ENCODE measurements at places on chromosomes 1 and 21.
A peak's percentile ranks its signal among the peaks of the same experiment; 100 is the strongest.

DNA sequence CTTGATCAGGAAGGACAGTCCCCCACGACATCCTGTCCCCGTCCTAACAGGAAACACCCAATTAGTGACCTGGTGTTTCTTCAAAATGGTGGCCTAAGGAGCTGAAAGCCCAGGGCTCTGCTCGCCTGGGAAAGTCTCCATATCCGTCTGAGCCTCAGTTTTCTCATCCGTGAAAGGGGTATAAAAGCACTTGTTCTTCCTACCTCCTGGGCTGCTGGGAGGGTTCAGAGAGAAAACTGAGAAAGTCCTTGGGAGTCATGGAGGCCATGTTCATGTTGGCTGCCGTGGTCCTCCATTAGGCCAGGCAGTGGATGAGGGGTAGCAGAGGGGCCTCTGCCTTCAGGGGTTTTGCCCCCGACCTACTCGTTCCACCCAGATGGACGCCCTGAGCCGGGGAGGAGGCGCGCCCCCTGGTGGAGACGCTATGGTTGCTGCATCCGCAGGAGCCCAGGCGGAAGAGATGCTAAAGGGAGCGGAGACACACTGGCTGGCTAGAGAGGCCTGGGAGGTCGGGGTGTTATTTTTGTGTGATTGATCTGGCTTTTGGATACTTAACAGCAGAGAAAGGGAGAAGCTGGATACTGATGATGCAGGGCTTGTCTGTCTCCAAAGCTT lies 113.5 kb downstream of the PRDM2 start:
- peak; percentile 41 for DNase-seq

- no peak for DNase-seq
Observed at GRCh38 chr1:187070076-187070475, 241.3 kb downstream of the PLA2G4A start.

DNA sequence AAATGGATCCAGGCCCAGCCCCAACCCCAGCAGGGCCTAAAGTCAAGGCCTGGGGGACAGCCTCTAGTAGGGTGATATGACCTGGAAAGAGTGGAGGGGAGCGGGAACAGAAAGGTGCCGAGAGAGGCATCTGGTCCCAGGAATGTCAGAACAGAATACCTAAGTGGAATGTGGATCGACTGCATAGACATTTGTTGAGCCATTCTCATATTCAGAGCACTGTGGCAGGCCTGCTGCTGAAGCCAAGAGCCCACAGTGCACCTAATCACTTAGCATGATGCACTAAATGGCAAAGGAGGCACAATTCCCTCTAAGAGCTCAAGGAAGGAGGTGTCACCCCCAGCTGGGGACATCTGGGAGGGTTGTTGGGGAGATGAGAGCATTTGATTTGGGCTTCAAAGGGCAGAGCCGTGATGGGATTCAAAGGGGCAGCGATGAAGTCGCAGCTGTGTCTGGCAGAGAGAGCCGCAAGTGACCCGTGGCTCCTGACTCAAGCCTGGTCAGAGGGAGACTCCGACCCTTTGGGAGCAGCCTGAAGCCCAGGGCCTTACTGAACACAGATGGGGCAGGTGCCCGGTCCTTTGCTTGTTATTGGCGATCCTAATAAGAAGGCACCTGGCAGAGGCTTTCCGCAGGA lies 8.6 kb upstream of the PKP1 start:
- no peak for DNase-seq

DNA sequence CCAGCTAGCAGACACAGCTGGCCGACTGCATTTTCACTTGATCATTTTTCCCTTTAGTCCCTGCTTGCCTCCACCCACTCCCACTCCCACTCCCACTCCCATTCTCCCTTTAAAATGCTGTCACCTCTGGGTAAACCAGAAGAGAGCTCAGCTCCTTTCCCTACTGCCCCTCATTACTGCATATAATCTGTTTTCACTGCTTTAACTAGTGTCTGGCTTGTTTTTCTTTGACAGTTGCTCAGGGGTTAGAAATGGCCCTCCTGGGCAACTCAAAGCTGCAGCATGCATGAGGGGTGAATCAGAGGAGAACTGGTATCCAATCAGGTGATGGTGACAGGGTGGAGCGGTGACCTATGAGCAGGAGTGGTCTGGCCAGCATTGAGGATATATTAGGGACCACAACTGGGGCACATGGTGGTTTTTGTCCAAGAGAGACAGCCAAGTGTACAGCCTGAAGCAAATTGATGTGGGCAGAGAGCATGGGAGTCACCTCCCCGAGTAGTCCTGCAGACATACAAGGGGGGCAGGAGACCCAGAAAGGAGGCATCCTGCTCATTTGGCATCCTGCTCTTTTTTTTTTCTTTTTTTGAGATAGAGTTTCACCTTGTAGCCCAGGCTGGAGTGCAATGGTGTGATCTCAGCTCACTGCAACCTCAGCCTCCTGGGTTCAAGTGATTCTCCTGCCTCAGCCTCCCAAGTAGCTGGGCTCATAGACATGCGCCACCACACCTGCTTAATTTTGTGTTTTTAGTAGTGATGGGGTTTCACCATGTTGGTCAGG lies 42.6 kb upstream of the SRSF10 start:
- no peak for DNase-seq

DNA sequence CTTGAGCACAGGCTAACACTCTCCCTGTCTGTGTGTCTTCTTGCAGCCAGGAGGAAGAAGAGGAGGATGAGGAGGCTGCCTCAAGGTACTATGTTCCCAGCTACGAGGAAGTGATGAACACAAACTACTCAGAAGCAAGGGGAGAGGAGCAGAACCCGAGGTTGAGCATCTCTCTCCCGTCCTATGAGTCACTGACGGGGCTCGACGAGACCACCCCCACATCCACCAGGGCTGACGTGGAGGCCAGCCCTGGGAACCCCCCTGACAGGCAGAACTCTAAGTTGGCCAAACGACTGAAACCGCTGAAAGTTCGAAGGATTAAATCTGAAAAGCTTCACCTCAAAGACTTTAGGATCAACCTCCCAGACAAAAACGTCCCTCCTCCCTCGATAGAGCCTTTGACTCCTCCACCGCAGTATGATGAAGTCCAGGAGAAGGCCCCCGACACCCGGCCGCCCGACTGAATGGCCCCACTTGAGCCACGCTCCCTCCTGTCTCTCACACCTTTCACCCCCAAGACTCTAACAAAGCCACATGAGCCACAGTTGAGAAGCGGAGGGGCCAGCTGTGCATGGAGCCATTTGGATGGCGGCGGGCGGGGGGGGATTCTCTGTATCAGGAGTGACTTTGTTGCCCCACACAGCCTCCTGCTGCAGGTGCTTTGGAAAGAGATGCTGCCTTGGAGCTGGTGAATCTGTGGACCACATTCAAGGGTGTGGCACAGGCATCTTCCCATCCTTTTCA lies 27.6 kb upstream of the FHAD1 start:
- DNase-seq, result no peak

GRCh38 chr21:40146216-40146837 lies 279.1 kb downstream of the PCP4 start:
- DNase-seq, result no peak

DNA sequence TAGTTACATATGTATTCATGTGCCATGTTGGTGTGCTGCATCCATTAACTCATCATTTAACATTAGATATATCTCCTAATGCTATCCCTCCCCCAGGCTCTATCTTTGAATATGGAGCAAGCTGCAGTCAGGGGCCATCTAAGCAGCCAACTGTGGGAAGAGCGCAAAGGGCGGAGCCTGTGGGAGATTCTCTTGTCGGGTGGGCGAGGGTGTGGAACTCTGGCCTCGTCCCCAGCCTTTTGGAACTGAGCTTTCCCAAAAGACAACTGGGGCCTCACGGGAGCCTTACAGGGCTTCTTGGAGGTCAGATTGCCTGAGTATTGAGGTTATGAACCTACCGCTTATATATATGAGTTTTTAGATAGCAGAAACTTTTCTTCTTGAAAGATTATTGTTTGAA lies 117.2 kb downstream of the HHAT start:
- DNase-seq, result no peak

DNA sequence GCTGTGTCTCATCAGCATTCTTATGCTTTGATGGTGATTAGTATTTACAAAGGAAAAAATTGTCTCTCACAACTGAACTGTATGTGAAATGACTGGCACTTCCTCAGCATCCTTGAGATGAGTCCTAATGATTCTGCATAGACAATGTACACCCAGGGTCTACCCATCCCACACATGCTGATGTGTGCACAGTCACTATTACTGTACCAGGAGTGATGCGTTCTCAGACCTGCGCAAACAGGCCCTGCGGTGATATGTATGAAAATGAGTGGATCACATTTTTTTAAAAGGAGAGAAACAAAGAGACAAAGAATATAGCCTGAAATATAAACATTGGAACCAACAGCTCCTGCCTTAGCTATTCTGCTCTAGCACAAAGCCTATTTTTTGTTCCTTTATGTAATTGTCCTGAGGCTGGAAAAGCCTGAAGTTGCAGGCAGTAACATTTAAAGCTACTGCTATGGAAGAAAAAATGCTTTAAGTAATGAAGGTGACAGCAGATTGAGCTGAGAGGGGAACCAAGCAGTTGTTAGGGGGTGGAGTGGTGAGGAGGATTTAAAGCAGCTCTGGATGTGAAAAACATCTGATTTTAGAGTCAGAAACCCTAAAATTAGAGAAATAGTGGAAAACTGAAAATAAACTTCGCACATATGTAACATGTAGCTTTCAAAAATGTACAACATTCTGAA lies 5.5 kb downstream of the RCAN1 start:
- no peak for DNase-seq

GRCh38 chr1:226666164-226666506 lies 72.9 kb downstream of the ITPKB start:
- no peak for DNase-seq

GRCh38 chr1:192974701-192975100 lies 84.5 kb downstream of the UCHL5 start:
- no peak for DNase-seq

GRCh38 chr1:228408869-228409805 lies 2.5 kb upstream of the TRIM11 start:
- no peak for DNase-seq

- no peak for DNase-seq
Observed at GRCh38 chr1:3762151-3762872, 10.1 kb downstream of the CCDC27 start.
